ENCODE measurements at places on chromosomes 6 and 20. TPM values are rescaled to one million over a fixed set of nuclear protein-coding genes. Genes with fewer than 3 reads are reported as not detected.

DNA sequence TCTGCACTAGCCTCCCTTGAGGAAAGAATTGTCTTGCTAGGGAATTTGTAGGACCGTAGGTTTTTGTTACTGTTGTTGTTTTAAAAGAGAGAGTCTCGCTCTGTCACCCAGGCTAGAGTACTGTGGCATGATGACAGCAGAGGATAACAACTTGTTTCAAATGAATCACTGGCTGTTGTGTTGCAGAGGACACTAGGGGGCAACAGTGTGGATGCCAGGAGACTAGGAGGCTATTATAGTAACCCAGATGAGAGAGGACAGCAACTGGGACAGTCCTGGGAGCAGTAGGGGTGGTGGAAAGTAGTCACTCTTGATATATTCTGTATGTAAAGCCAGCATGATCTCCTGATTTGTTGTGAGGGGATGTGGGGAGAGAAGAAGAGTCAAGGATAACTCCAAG is 41.8 kb upstream of the LAMA4 start:
- no peaks in the 10 kb centered on the region for H3K36me3 ChIP-seq
- peaks cover 5% of the 10 kb centered on the region for H3K27me3 ChIP-seq
- no peak overlapping the region for H3K27ac ChIP-seq
- H3K4me1 ChIP-seq, result peaks cover 30% of the 10 kb centered on the region
- DNase-seq, result peak; percentile 8

DNA sequence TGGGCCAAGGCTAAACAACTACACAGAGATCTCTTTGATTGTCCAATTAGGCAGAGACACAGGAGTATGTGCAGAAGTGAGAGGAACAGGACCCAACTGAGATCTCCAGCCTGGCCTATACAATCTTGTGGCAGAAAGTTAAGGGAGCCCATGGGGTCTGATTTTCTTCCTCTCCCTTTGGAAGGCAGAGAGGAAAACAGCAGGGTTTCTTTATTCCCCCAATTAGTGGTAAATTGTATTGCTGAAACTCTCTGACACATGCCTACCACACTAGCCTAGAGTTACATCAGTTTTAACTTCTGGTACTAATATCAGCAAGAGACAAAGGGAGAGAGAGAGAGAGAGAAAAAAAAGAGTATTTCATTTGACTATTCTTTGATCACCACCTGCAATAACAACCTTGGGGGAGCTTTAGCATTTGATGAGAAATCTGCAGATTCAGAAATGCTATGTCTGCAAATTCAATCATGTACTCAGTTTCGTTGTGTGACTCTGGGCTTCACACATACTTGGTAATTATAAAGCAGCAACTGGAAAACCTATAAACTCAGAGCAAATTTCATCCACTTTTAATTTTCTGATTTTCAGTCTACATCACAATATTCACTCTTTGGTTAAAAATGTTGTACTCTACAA is 260.3 kb upstream of the SPTLC3 start:
- DNase-seq, result no peak
- peaks cover 12% of the 10 kb centered on the region for H3K4me1 ChIP-seq
- no peak overlapping the region for H3K27ac ChIP-seq
- H3K27me3 ChIP-seq, result no peaks in the 10 kb centered on the region

DNA sequence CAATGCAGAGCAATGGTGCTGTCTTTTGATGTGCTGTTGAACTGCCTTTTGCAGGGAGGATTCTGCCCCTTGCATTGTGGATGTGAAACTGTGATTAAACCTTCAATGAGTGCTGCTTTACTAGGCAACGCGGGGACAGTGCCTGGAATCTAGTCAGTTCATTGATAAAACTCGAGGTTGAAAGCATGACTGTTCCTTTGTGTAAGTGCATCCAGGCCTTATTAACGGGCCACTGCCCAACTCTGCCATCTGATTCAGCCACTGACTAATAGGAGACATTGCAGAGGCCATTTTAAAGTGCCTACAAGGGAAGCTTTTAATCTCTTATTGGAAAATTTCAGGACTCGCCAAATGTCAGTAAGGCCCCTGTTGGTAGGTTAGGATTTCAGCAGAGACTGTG is 49.3 kb downstream of the SLC35F1 start:
- peaks cover 3% of the 10 kb centered on the region for H3K36me3 ChIP-seq
- peak overlapping the region; percentile 42 for H3K4me3 ChIP-seq
- DNase-seq, result peak; percentile 50
- peaks cover 60% of the 10 kb centered on the region for H3K4me1 ChIP-seq
- peak overlapping the region; percentile 97 for H3K27ac ChIP-seq

DNA sequence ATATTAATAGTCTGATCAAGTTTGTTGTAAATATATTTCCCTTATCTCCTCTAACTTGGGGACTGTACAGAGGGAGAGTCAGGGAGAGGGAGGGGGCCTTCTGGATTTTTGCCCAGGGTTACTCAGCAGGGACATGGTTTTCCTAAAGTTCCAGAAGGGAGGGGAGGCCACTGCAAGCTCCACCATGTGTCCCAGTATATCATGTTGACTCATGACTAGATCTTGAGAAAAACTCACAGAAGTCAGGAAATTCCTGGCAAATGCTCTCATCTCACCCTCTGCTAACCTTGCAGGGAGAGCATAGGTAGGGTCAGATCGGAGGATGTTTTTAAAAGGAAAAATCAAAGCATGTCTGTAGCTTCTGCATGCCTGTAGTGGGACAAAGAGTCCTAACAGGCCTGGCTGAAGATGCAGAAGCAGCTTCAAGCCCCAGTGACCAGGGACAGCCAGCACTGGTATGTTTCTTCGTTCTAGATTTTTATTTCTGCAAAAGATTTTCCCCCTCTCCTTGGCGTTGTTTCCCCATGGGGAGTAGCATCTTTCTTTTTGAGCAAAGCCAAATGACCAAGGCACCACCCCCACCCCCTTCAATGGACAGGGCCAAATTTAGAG is 272.9 kb upstream of the SUPT3H start:
- no peak for DNase-seq
- H3K4me1 ChIP-seq, result no peaks in the 10 kb centered on the region
- no peak overlapping the region for H3K27ac ChIP-seq

TFAP2A gene
- 9.6 TPM for total RNA-seq

DNA sequence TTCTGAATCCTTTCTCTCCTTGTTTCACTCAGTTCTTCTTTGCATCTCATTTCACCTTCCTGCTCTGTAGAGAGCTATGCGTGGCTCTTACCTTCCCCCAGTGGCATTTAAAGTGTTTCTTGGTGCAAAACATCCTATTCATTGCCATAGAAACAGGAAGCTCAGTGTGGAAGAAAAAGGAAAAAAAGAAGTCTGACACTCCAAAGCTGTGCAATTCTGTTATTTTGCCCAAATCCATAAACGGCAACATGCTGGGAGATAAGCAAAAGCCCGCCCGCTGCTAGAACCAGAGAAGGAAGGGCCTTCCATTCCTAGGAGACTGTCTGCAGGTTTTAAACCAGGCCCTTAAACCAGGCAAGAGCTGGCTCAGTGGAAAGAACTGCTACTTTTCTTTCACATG is 247.1 kb downstream of the HIVEP2 start:
- no peak overlapping the region for H3K4me3 ChIP-seq
- no peak for DNase-seq
- peaks cover under 1% of the 10 kb centered on the region for H3K27me3 ChIP-seq
- H3K36me3 ChIP-seq, result no peaks in the 10 kb centered on the region
- peak overlapping the region; percentile 4 for H3K27ac ChIP-seq

HLA-DOB gene
- total RNA-seq, result 0.28 TPM

DNA sequence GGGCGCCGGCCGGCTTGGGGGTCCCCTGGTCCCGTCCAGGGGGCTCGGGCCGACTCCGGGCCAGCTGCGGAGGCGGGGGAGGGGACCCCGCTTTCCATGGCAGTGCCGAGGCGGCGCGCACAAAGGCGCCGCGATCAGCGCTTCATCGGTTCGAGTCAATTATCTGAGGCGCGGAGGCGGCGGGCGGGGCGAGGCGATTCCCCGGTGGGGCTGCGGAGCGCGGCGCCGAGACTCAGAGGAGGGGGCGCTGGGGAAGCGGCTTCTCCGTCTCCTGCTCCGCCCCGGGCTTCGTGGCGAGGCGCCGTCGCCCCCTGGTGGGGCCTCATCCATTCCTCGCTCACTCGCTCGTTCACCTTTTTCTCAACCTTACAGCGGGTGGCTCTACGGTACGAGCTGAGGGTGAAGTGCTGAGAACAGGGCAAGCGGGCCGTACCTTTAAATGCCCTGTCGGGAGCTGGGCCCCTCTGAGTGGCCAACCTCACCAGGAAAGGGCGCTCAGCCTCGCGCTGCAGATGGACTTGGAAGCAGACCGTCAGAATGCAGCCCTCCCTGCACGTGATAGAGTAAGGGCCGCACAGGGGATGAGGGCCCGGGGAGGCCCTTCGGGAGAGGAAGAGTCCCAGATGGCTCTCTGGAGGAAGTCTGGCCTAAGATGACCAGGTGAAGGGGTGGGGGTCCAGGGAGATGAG is 39.9 kb downstream of the SLC52A3 start:
- peaks cover 78% of the 10 kb centered on the region for H3K27me3 ChIP-seq

GRCh38 chr20:59966428-59966827 is 8.2 kb downstream of the CDH26 start:
- no peak for DNase-seq
- peaks cover 8% of the 10 kb centered on the region for H3K4me1 ChIP-seq
- no peak overlapping the region for H3K27ac ChIP-seq
- no peaks in the 10 kb centered on the region for H3K36me3 ChIP-seq
- H3K27me3 ChIP-seq, result no peaks in the 10 kb centered on the region

DNA sequence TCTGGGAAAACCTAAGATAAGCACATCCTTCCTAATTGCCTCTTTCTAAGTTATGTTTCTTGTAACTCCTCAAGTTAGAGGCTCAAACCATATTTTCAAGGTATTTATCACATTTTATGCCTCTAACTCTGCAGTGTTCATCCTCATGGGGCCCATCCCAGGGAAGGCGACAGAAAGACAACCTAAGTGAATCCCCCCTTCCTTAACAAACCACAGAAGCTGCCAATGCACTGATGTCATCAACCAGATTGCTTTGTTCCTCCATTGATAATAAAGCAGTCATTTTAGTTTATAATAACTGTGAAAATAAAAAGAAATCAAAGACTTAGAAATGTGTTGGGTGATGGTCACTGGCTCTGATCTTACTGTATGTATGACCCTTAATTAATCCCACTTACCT is 119.5 kb upstream of the TCF21 start:
- H3K27ac ChIP-seq, result no peak overlapping the region
- no peaks in the 10 kb centered on the region for H3K4me1 ChIP-seq
- H3K36me3 ChIP-seq, result no peaks in the 10 kb centered on the region
- no peaks in the 10 kb centered on the region for H3K27me3 ChIP-seq
- H3K4me3 ChIP-seq, result no peak overlapping the region

ACAT2 gene
- 419 TPM for total RNA-seq

GRCh38 chr6:167721291-167721690 is 105.4 kb upstream of the AFDN start:
- peaks cover 54% of the 10 kb centered on the region for H3K27me3 ChIP-seq
- H3K36me3 ChIP-seq, result peaks cover 3% of the 10 kb centered on the region
- no peak overlapping the region for H3K27ac ChIP-seq
- no peak for DNase-seq

DNA sequence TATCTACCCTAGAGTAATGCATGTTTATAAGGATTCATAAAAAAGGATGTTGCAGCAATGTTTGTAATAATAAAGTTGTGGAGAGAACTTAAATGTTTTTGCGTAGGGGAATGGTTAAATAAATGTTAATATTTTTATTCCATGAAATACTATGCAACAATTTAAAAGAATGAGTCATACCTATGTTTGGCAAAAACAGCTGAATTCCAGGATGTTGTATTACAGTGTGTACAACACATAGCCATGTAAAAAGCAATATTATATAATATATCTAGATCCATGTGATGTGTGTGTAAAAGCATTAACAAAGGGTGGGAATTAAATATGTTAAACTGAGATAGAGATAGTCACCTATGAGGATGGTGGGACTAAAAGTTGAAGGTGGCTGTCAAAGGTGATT is 21.1 kb upstream of the PKIB start:
- no peak for DNase-seq
- H3K36me3 ChIP-seq, result peaks cover 43% of the 10 kb centered on the region
- H3K4me1 ChIP-seq, result no peaks in the 10 kb centered on the region

- no peak overlapping the region for H3K4me3 ChIP-seq
- no peak overlapping the region for H3K27ac ChIP-seq
- no peaks in the 10 kb centered on the region for H3K36me3 ChIP-seq
- H3K4me1 ChIP-seq, result peaks cover 7% of the 10 kb centered on the region
These were observed 6.2 kb upstream of the CD93 start for GRCh38 chr20:23092384-23092756.

Measured in neural crest cell (in vitro differentiated cells).